ENCODE measurements at places on chromosomes 6 and 20.

- no peak for DNase-seq
These were observed 102.7 kb downstream of the FOXC1 start for GRCh38 chr6:1712451-1712850.

- DNase-seq: no peak
These were observed 39.9 kb downstream of the SNAI1 start for GRCh38 chr20:50022676-50023075.

DNA sequence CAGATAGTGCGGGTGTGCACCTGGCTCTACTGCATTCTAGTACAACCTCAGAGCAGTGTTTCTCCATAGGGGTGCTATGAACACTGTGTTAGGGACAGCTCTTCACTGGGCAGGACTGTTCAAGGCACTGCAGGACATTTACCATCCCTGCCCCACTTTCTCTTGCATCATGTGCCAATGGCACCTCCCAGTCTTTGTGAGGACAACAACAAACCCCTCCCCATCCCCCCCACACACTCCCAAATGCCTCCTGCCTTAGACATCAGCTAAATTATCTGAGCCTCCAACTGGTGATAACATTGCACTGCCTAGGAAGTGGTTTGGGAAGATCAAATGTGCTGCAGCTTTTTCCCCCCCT, 98.9 kb downstream of the FYN start:
- no peak for DNase-seq

DNA sequence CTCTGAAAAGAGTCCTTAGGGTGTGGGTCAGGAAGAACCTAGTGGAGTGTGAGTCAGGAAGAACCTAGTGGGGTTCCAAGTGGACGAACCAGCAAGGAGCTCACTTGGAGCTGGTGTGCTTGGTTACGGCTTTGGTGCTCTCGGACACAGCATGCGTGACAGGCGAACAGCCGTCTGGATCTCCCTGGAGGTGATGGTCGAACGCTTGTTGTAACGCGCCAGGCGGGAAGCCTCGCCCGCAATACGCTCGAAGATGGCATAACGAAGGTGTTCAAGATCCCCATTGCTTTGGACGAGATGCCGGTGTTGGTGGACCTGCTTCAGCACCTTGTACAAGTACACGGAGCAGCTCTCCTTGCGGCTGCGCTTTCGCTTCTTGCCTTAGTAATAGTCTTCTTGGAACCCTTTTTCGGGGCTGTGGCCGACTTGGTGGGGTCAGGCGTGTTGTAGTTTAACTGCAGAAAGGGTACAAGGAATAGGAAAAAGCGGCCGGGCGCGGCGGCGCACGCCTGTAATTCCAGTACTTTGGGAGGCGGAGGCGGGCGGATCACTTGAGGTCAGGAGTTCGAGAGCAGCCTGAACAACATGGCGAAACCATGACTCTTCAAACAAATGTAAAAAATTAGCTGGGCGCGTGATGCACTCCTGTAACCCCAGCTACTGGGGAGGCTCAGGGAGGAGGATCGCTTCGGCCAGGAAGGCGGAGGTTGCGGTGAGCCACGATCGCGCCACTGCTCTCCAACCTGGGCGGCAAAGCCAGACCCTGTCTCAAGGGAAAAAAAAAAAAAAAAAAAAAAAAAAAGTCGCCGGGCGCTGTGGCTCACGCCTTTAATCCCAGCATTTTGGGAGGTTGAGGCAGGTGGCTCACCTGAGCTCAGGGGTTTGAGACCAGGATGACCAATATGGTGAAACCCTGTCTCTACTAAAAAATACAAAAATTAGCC, 48.0 kb downstream of the OR2B2 start:
- DNase-seq: peak; percentile 52

DNA sequence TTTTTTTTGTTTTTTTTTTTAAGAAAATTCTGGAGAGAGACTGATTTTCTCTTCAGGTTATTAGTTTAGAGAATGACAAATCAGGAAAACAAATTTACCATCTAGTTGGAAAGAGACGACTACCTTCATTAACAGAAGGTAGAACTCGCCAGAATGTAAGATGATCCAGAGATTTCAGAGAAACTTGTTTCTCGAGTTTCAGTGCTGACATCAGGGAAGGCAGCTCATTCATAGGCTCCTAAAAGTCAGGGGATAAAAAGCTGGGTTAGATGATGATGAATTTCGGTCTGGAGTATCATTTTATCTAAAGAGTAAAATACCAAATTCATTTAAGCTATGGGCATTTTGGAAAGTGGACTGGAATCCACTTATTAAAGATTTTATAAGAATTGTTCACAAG, 27.9 kb downstream of the ZNF334 start:
- DNase-seq: no peak

- DNase-seq: no peak
These were observed 260.0 kb downstream of the NRN1 start for GRCh38 chr6:5746759-5747130.

DNA sequence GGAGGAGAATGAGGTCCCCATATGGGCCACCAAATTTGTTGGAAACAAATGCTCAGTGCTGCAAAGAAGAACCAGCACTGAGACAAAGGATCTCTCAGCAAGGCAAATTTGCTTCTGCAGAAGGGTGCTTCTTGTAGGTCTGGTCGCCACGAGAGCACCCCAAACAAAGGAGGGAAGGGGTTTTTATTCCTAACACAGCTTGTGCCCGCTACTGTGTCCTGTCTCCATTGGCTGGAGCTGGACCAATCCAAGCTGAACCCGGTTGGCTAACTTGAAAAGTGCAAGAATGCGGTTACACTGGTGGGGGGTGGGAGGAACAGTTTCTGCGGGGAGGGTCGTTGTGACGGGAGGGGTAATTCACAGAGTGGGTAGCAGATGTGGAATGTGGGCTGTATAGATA, 54.1 kb upstream of the TULP1 start:
- DNase-seq: no peak

DNA sequence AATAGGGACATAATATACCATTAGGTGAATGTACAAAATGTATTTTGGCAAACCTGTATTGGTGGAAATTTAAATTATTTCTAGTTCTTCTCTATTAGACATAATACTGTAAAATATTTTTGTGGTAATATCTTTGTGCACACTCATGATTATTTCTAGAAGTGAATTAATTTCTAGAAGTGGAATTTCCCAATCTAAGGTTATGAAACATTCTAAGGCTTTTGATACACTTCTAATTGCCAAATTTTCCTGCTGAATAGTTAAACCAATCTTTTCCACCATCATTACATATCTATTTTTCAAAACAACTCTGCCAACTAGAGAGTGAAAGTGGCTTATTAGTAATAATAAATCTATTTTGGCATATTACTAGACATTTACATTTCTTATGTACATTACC, 1.8 kb upstream of the CCND3 start:
- DNase-seq: no peak

GRCh38 chr6:162625846-162626540, 101.6 kb downstream of the PRKN start:
- DNase-seq: no peak

GRCh38 chr6:21340573-21340972, 253.0 kb upstream of the SOX4 start:
- no peak for DNase-seq

GRCh38 chr20:35492352-35492751, 37.0 kb downstream of the CEP250 start:
- no peak for DNase-seq

- DNase-seq: no peak
These were observed 100.9 kb upstream of the PMEPA1 start for GRCh38 chr20:57810511-57811373.

DNA sequence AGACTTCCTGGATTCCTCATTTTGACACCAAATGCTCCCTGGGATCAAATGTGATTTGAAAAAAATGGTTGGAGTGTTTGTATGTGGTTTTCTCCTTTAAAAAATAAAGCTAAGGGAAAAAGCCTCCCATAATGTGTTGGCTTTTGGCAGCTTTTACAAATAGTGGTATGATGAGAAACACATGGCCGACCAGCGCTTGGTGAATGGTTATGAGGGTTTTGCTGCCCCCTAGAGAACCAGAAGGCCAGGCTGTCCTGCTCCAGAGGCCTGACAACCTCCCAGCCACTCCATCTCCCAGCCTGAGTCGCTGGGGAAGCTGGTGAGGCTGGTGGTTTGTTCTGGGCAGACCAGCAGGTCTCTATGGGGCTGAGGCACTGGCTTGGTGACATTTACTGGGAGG, 69.3 kb downstream of the CLIC5 start:
- DNase-seq: peak; percentile 17

GRCh38 chr6:158713469-158713868, 63.6 kb downstream of the SYTL3 start:
- DNase-seq: no peak

- DNase-seq: no peak
These were observed 87.8 kb downstream of the UTRN start for GRCh38 chr6:144372611-144373594.

DNA sequence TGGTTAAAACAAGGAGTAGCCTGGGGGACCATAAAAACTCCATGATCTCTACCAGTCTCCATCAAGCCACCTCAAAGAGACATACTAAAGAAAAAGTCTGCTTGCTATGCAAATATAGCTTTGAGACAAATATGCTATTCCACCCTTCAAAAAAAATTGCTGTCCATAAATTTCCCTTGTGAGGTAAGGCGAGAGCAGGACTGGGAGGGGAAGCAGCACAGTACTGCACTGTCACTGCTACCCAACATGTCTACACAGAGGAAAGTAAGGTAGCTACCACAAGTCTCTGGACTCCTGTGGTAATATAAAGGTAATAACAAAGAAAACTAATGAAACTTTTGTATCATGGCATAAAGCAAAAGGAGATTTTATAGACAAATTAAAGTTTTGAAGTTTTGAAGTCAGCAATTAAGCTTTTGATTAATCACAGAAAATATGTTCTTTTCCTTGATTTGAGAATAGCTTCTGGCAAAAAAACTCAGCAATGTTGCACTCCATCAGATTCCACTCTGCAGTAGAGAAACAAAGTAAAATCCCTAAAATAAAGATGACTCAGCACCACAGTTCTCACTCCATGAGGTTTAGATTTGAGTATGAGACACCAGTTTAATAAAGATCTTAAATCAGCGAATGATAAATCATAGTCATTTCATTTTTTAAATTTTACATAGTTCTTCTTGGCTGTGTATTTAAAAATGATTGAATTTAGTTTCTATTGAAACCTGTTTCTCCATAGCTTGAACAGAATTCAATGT, 602.4 kb downstream of the COL12A1 start:
- DNase-seq: no peak

DNA sequence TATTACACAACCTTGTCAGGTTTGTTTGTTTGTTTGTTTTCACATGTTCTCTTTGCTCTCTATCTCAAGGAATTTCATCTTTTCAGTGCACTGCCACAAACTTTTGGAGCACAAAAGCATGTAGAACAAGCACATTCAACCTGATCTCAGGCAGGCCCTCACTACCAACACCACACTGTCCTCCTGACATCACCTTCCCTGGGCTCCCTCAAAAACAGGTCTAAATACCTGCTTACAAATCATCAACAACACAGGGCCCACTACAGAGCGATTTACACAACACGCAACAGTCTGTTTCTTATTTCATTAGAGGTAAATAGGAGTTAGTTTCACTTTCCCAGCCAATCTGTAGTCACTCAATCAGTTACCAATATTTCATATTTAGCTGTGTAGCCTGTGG, 241.4 kb downstream of the EPHA7 start:
- DNase-seq: no peak

DNA sequence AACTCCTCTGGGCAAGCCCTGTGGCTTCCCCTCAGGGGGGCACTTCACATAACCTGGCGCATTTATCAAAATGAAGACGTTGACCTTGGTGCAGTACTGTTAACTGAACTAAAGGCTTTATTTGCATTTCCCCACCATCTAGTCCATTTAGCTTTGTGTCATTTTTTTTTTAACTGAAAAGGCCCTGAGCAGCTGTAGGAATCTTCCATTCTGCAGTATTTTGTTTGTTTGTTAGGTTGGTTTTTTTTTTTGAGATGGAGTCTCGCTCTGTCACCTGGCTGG, 10.7 kb downstream of the TMEM181 start:
- DNase-seq: no peak

DNA sequence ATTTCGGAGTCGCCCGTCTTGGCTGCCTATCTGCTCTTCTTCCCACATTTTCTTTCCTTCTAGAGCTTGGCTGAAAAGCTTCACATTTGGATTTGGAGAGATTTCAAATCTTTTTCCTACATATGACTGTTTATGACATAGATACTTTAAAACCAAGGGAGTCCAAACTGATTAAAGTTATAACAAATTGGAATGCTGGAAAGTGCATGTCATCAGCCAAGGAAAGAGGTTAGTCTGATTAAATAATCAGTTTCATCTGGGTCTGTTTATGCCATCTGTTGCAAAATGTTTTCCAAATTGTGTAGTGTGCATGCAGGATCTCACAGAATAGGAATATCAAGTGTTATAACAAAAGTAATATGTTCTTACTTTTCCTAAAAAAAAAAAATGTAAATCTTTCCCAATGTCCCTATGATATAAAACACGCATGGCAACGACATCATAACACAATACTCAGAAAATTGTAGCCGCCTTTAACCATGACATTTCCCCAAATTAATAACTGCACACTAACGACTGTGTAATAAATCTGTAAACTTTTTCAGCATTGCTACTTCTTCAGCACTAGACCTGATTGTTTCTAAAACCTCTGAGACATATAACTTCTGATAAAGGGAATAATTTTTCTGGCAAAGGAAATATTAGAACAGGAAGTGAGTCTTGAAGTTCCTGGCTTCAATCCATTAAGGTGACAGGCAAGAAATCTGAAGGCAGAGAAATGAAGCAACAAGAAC, 230.2 kb upstream of the FOXQ1 start:
- DNase-seq: no peak

GRCh38 chr6:110619275-110619908, 143.0 kb upstream of the SLC22A16 start:
- DNase-seq: no peak

DNA sequence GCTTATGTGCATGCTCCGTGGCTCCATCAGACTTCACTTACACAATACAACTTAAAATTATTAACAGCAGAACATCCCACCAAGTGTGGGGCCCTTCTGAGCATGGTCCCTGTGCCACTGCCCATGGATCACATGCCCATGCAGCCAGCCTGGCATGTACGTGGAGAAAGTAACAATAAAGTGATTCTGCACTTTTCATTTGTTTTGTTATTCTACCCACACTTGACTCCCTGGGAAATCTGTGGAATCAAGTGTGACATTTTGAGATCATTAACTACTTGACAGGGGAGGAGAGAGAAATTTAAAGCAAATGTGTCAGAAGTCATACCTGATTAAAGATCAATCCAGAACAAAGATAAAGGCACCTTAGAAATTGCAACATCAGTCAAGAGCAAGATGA, 112.0 kb downstream of the ISM1 start:
- DNase-seq: no peak

- no peak for DNase-seq
These were observed 247.2 kb downstream of the TTLL2 start for GRCh38 chr6:167572106-167572505.

- peak; percentile 29 for DNase-seq
These were observed 9.7 kb upstream of the BPIFB1 start for GRCh38 chr20:33273117-33273851.

DNA sequence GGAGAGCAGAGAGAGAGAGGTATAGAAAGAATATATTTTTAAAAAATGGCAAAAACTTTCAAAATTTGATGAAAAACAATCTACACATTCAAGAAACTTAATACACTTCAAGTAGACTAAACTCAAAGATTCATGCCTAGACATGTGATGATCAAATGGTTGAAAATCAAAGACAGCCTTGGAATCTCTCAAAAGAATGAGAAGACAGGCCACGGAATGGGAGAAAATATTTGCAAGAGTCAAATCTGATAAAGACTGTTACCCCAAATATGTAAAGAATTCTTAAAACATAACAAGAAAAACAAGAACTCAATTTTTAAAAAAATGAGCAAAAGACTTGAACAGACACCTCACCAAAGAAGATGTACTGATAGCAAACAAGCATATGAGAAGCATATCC, 49.7 kb downstream of the THEMIS start:
- no peak for DNase-seq

All from activated CD4-positive, alpha-beta T cell treated with anti-CD3 and anti-CD28 coated beads for 48 hours (primary cell).